ENCODE measurements at places on chromosomes 11 and 22.

- peak; percentile 55 for DNase-seq
These were observed 678 bp upstream of the INPPL1 start for GRCh38 chr11:72223615-72224563.

DNA sequence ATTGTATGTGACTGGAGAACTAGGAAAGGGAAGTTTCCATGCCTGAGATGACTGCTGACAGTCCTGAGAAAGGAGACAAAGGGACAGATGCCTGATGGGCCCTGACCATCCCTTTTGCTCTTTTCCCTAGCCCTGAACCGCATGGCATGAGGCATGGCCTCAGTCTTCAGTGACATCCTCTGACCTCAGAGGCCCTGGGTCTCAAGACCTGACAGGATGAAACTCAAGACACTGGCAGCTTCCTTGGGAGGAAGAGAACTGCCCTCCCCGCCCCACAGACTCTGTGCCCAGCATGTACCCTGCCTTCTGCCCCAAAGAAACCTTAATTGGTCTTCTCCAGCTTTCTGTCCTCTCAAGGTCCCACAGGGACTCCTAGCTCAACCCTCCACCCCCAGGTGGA, 444.1 kb downstream of the SOX6 start:
- no peak for DNase-seq

GRCh38 chr11:92738276-92738675, 231.2 kb upstream of the MTNR1B start:
- no peak for DNase-seq

DNA sequence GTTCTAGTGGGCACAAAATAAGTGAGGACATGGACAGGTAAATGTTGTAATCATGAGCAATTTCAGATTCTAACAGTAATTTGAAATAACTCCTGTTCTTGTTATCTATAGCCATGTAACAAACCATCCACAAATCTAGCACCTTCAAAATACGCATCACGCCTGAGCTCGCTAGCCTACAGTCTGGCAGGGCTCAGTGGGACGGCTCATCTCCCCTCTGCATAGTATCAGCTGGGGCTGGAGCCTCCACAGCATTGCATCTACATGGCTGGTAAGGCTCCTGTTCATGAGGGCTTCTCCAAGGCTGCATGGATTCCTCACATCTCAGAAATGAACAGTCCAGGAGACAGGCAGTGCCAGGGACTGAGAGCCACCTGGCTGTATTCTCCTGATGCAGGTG, 112.6 kb downstream of the KCNQ1 start:
- no peak for DNase-seq

- DNase-seq, result peak; percentile 58
These were observed 504 bp downstream of the CFL1 start for GRCh38 chr11:65857500-65857852.

GRCh38 chr22:21624120-21624879, 5.5 kb downstream of the YDJC start:
- DNase-seq, result peak; percentile 37

GRCh38 chr11:79287952-79288351, 152.9 kb downstream of the TENM4 start:
- no peak for DNase-seq

DNA sequence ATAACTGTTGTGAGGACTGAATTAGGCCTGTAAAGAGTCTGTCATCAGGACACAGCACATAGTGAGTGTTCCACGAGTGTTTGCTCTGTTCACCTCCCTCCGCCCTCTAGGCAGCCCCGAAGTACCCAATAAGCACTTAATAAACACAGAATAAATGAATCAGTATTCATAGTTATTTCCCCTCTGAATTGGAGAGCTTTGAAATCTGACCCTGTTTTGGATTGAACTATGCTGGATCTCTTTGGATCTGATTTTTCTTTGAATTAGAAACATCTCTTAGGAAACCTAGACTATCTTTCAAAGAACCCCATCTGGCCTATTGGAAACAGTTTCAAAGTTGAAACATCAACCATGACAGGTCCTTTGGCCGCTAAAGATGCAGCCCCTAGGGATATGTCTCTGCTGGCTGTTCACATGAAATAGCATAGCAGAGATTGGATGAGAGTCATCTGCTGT, 615.5 kb downstream of the NTM start:
- no peak for DNase-seq

DNA sequence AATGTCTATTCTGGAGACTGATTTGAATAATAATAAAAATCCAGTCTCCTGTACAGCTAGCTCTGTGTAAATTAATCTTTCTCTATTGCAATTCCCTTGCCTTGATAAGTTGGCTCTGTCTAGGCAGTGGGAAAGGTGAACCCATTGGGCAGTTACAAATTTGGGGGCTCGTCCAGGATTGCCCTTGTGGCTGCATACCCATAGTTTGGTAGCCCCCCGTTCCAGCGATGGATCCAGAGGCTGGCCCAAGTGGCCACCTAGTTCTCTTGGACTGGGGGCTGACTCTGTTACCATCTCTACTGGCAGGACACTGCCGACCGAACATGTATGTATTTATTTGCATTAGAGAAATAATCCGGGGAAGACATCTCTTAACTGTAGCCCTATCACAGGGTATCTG, 326.2 kb upstream of the PDGFD start:
- DNase-seq, result no peak

GRCh38 chr22:48639896-48640748, 1187.6 kb downstream of the BRD1 start:
- DNase-seq, result no peak

- no peak for DNase-seq
These were observed 42.5 kb downstream of the ZNRF3 start for GRCh38 chr22:28925916-28926315.

GRCh38 chr11:2704356-2704755, 4.6 kb upstream of the KCNQ1OT1 start:
- DNase-seq, result no peak

Data from stimulated activated CD4-positive, alpha-beta T cell treated with anti-CD3 and anti-CD28 coated beads, Interleukin-1b, Interleukin-23, amount 100 ng/mL, for 4 hours (primary cell).